ENCODE measurements at places on chromosomes 3 and 15. TPM values are rescaled to one million over a fixed set of nuclear protein-coding genes. Genes with fewer than 3 reads are reported as not detected.

The CLDN16 gene
- 0.15 TPM for total RNA-seq

The TRIM71 gene
- total RNA-seq: not detected

The CFAP91 gene
- total RNA-seq: 0.17 TPM

The HOMER2 gene
- total RNA-seq: 25.2 TPM

The CHRNB4 gene
- total RNA-seq: not detected
